ENCODE measurements at places on chromosomes 1 and 21.

DNA sequence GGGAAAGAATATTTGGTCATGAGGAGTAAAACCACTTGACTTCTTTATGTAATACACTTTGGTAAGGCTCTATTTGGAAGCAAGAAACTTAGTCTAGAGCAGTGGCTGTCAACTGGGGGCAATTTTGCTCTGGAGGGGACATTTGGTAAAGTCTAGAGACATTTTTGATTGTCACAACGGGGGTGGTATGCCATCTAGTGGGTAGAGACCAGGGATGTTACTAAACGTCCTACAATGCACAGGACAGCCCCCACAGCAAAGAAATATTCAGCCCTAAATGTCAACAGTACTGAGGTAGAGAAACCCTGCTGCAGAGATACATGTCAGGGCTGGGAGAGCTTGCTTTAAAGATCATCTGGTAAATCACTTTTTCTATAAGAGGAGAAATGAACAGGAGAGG is 13.5 kb downstream of the FUCA1 start:
- DNase-seq, result no peak

GRCh38 chr1:46113948-46114347 is 18.5 kb downstream of the PIK3R3 start:
- no peak for DNase-seq

DNA sequence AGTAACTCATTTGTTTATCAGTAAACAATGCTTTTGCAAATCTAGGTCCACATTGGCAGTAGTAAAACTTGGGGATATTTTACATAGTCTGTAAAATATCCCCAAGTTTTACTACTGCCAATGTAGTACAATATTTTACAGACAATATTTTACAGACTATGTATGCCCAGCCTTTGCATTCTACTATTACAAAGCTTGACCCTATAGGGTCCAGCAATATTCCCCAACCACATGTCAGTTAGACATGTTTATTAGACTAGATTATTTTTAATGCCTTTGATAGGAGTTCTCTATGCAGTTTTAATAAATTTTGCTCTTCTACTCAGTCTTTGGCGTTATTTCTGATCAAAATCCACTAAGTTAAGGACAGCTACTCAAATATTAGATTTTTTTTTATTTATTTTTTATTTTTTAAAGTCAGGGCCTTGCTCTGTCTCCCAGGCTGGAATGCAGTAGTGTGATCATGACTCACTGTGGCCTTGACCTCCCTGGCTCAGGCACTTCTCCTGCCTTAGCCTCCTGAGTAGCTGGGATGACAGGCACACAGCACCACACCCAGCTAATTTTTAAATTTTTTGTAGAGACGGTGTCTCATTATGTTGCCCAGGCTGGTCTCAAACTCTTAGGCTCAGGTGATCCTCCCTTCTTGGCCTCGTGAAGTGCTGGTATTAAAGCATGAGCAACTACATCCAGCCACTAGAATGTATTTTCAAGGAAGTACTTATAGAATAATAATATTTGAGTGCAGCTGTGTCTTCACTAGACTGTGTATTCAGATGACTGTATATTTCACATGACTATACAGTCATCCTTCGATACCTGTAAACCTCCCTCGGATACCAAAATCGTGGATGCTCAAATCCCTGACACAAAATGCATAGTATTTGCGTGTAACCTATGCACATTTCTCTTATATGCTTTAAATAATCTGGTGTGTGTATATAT is 19.8 kb downstream of the MIER1 start:
- no peak for DNase-seq

- DNase-seq, result peak; percentile 21
Observed at GRCh38 chr1:214281021-214281719, at the start of gene SMYD2. Gene SMYD2 (plus strand): TSS chr1:214281159. CDS start chr1:214281255, 96 bp downstream.

DNA sequence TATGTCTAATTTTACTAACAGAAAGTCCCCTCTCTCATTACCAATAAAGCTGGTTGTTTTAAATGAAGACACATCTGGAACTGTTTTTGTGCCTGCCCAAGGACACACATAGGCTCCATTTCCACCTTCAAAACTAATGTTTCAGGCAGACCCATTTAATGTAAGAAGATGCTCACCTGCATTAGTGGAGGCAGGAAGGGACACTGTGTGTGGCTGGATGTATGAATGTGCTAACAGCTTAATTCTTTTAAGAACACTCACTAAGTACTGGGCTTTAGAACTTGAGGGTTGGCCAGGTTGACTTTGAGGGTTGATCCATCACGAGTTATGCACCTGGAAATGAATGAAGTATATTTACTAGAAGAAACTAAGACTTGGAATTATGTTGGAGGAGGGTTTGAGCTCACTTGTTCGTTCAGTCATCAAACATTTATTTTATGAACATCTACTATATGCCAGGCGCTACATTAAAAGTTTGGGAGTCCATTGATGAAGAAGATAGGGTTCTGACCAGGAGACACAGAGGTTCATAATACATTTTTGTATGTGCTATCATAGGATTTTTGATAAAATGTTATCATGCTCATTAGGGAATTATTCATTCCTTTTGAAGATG is 5.4 kb downstream of the JUN start:
- DNase-seq, result no peak

DNA sequence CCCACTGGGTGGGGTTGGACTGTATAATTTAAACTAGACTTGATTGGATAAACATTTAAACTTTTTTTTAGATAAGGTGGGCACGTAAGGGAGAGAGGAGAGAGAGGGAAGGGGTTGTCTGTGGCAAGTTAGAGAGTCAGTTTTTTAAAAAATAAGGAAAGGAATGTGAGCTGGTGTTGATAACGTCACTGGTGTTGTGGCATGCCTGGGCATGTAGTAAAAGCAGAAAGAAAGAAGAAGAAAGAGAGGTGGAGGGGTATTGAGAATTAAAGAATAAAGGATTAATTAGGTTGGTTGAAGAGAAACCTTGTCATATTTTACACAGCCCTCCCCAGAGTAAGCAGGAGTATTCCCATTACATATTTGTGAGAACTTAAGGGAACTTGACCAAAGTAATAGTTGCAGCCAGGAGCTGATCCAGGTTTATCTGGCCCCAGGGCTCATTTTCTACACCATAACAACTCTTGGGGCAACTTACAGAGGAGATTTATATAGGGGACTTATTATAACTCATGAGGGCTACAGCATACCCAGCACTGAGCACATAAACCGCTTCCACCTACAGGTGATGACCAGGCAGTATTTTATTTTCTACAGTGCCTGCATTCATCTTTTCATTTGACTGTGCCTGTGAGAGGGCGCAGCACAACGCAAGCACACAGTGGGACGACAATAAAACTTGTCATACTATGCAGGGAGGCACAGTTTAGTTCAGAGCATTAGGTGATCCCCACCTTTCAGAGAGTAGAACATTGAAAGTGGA is 70.2 kb downstream of the CCDC30 start:
- DNase-seq, result no peak
